ENCODE measurements at places on chromosomes 16 and 17.

DNA sequence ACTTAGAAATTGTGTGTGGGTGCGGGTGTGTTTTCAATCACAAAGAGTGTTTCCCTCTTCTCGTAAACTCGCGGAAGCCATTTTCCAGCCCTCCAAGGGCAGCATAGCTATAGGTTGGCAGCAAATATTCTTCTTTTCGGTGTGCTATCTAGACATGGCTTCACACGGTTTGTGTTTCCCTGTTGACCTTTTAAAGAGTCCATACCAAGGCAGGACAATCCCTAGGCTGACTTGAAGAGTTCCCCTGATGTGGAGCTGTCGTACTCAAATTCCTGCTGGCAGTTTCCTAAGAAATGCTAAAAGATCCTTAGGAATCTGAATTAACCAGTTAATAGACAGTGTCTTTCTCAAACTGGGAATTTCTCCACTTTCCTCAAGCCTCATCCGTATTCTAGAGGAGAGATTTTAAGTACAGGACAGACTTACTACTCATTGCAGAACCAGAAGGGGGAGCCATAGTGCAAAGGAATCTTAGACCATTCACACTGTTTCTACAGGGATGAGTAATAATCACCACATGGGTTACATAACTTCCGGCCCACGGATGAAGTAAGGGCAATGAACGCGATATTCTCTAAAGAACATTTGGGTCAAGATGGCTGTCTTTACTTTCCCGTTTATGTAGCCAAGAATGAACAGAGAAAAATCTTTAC, 288.6 kb upstream of the ELAC2 start:
- DNase-seq: no peak

GRCh38 chr17:44655983-44656710, at the start of gene MEIOC:
Gene MEIOC (plus strand): TSS chr17:44656468. CDS start chr17:44656614, 146 bp downstream.
- DNase-seq: peak; percentile 69

- DNase-seq: no peak
Measured at GRCh38 chr16:3508736-3509135, 7.9 kb downstream of the CLUAP1 start.

- DNase-seq: no peak
Measured at GRCh38 chr17:46081018-46081320, 81.9 kb downstream of the STH start.

- DNase-seq: peak; percentile 98
Measured at GRCh38 chr17:83178533-83179304, 99.3 kb downstream of the METRNL start.

- DNase-seq: no peak
Measured at GRCh38 chr16:56362706-56363105, 62.6 kb downstream of the AMFR start.

GRCh38 chr17:82830249-82830661, 9.6 kb downstream of the ZNF750 start:
- DNase-seq: no peak

DNA sequence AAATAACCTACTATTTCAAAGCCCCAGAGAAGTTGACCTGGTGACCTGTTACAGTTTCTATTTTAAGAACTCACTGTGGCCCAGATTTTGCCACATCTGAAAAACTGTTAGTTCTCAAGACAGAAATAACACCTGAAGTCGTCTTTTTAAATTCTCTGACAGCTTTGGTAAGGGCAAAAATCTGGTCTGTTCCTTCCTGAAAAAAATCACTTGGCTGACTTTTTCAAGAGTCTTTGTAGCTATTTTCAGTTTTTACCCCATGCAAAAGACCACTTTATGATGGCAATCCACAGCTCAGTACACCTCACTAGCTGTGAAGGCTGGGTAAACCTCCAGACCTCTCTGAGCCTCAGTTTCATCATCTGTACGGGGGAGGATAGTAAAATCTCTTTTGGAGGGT, 60.7 kb upstream of the SREBF1 start:
- no peak for DNase-seq

DNA sequence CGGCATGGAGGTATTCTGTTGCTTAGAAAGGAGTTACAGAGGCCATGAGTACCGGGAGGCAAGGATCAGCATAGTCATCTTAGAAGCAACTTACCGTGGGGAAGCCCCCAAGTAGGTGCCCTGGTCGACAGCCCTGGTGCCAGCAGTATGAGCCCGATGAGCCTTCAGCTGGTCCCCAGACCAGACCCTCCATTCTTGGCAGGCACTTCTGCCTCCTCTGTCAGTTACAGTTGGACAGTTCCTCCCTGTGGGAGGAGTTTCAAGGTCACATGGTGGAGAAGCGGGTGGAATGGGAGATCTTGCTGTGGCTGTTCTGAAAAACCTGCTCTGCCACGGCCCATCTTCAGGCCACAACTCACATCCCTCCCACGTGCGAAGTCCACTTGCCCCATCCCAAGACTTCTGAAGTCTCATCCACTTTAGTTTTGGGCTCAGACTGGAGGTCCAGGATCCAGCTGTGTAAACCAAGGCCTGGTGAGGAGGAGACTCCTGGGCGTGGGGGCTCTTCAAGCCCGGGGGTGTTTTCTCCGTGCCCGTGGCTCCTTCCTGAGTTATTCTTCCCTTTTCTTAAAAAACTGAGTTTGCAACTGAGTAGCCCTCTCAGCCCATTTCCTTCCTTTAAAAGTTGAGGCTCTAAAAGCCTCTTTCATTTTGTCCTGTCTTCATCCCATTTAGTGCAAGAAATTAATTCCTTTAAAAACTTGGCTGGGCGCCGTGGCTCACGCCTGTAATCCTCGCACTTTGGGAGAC, 133.5 kb downstream of the SEC14L1 start:
- no peak for DNase-seq

DNA sequence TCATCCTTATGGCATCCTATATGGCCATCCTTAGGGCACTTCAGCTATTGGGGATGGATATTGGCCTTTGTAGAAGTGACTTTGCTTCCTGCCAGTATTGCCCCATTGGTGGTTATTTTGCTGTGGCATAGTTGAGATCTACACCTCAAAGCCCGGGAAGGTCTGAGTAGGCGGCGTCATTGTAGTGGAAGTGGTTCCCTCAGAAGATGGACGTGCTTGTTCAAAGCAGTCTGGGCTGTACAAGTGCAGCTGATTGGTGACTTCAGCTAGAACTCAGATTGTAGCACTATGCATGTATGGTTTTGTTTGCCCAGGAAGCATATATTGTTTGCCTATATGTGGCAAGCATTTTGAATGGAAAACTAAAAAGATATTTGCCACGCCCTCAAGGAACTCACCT, 83.2 kb downstream of the TMC6 start:
- DNase-seq: no peak

DNA sequence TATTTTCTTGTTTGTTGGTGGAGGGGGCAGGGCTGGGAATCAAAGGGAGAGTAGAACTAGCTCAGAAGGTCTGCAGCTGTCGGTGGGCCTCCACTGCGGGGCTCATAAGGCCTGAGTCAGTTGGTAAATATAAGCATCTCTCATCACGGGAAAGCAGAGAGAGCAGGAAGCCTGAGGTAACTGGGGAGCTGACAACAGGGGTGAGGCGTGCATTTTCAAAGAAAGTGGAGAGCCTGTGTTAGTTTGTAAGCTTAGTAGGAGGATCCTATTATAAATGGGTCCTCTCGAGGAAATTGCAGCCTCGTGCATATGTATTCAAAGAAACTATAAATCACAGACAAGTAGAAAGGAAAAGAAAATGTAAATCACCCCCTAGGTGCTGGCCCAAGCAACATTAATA, 221.0 kb upstream of the CDH13 start:
- DNase-seq: no peak

DNA sequence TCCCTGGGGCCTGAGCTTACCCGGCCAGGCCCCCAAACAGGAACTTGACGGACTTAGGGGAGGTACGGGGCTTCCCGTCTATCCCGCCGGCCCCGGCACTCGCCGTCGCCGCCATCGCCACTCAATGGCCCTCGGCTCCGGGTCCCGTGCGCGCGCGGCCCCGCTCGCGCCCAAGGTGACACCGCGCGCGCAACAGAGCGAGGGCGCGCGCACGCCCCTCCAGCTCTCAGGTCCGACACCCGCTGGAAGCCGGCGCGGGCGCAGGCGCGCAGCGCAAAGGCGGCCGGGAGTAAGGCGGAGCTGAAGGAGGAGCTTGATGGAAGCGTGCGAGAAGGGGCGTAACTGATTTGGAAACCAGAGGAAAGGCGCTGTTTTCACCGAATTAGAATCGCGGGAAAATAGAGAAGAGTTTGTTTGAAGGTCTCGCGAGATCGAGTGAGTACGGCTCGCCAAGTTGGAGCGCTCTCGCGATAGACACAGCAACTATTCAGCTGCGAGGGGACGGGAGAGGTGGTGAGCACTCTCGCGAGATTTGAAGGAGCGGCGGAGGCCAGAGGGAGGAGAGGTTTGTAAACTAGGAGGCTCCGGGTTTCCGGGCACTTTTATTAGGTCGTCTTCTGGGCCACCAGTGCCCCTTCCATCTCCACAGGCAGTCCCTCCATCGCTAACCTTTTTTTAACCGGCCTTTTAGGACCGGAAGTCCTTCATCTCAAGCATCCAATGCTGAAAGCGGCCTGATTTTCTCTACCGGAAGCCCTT, at the start of the genes RNF167 and SLC25A11:
RNF167 (plus strand) TSS at position 473 of the 759 bp plus-strand sequence. CDS start 642 bp downstream, outside the sequence.
SLC25A11 (minus strand) TSS at position 251 of the 759 bp plus-strand sequence; CDS start at position 115, 136 bp downstream.
- peak; percentile 97 for DNase-seq

DNA sequence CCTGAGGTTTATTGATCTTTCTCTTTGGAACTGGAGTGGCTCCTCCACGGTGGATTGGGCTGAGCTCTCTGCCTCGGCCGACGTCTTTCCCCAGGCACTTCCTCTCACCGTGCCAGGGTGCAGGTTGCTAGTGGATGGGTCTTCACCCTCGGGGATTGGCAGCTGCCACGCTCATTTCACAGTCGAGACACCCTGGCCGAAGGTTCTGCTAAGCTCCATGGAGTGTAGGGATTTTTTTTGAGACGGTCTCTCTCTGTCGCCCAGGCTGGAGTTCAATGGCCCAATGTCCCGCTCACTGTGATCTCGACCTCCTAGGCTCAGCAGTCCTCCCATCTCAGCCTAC, 280.8 kb downstream of the SEC14L1 start:
- DNase-seq: no peak

DNA sequence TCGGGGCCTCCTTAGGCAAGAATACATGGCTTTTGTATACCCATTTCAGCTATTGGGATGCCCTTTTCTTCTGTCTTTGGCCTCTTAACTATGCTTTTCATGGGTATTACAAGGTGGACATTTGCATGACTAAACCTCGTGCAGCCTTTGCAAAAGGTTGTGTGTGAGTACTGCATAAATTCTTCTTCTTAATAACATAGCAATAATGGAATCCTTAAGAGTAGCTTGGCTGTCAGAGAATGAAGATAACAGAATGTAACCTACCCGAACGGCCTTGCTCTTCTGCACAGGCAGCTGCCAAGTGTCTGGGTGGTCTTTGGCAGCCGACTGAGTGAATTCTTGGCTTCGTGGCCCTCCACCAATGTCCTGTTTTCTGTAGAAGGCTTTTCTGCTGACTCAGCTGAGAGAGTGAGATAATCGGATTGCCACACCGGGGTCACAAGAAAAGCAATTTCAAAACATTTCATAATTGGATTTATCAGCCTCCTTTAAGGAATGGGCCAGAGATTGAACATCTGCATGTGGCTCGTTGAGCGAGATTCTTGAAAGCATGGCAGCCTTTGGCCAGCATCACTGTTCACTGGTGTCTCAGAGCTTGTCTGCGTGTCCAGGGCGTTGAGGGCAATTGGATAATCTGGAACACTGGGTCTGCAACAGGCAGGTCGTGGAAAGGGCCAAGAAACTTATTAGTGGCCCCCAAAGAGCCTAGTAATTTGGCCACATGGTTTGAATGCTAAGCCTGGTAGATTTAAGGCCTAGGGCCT, 13.4 kb downstream of the IRF8 start:
- DNase-seq: no peak

- DNase-seq: no peak
Measured at GRCh38 chr16:75382611-75383010, 50.7 kb downstream of the CFDP1 start.

DNA sequence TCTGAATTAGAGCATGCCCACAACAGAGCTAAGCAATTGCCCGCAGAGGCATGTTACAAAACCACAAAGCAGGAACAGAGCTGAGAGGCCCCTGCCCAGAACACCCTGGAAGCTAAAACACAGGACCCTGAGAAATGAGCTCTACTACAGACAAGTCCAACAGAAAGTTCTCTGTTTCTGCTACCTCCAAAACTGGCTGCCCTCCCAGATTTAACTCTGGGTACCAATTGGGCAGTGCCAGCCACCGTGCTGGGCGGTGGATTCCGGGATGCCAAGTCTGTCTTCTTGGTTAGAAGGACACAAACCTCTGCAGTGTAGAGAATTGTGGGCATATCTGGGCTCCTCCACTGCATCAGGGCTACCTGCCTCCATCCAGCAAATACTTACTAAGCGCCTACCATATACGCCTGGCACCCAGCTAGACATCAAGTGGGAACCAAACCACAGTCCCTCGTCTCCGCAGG, 1.0 kb downstream of the CMTM4 start:
- DNase-seq: no peak

GRCh38 chr17:67491681-67492024, 114.6 kb downstream of the PITPNC1 start:
- no peak for DNase-seq

GRCh38 chr17:81197409-81197795, 25.4 kb downstream of the CEP131 start:
- no peak for DNase-seq

DNA sequence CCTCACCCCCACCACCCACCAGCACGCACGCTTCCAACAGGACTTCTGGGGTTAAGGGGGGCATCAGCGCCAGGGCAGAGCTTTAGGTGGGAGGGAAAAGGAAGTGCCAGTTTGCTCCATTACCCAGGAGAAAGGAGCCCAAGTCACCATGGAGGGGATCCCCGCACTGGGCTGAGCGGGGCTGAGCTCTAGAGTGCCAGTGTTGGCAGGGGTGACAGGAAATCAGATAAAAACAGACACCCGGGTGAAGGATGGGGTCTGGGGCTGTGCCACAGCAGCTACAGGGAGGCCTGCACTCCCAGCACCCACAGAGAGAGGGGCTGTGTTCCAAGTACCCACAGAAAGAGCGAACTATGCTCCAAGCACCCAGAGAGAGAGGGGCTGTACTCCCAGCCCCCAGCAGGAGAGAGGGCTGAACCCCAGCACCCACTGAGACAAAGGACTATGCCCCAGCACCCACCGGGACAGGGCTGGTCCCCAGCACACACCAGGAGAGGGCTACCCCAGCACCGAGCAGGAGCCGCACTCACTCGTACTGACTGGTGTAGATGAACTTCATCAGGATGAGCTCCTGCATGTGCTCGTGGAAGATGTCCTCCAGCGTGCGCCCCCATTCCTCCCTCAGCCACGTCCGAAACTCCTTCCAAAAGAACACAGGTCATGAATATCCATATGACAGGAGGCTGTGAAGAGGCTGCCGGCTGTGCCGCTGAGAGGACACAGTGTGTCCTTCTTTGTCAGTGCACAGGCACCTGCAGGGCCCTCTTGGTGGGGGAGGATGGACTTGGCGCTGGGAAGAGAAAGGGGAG, 18.6 kb upstream of the C16orf95 start:
- DNase-seq: no peak

DNA sequence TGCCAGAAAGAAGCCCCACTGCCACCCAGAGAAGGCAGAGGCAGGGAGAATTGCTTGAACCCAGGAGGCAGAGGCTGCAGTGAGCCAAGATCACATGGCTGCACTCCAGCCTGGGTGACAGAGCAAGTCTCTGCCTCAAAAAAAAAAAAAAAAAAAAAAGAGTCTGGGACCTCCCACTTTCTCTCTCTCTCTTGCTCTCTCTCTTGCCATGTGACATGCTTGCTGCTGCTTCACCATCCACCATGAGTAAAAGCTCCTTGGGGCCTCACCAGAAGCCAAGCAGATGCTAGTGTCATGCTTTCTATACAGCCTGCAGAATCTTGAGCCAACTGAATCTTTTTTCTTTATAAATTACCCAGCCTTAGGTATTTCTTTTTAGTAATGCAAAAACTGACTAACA, 21.5 kb upstream of the SRSF1 start:
- DNase-seq: no peak

All from NCI-H345 (cell line).